ENCODE measurements at places on chromosomes 5 and 9. TPM values are rescaled to one million over a fixed set of nuclear protein-coding genes. Genes with fewer than 3 reads are reported as not detected.

The TAF9 gene
- 50.0 TPM for total RNA-seq

The RGS3 gene
- 36.5 TPM for total RNA-seq

The PCDHA1 gene
- not detected for total RNA-seq

The AGXT2 gene
- total RNA-seq = not detected

The LVRN gene
- not detected for total RNA-seq

The ERBIN gene
- 105 TPM for total RNA-seq

The PCDHGA7 gene
- 0.19 TPM for total RNA-seq

The RLN2 gene
- 4.6 TPM for total RNA-seq

The SH3PXD2B gene
- 0.28 TPM for total RNA-seq

The CCDC152 gene
- 5.6 TPM for total RNA-seq

The TLR4 gene
- 0.16 TPM for total RNA-seq

The SPINK13 gene
- total RNA-seq = not detected

The ADGRV1 gene
- not detected for total RNA-seq

The ZFP2 gene
- 1.3 TPM for total RNA-seq

The TAL2 gene
- not detected for total RNA-seq

The APBB3 gene
- 59.0 TPM for total RNA-seq

The INSYN2B gene
- not detected for total RNA-seq

The SLC27A6 gene
- not detected for total RNA-seq

The C9 gene
- total RNA-seq = not detected

The ZNF79 gene
- 19.5 TPM for total RNA-seq

The SLCO6A1 gene
- not detected for total RNA-seq

The CTXN3 gene
- total RNA-seq = not detected

The PAX5 gene
- 4.4 TPM for total RNA-seq

The MRPS30 gene
- 50.8 TPM for total RNA-seq

The PCA3 gene
- not detected for total RNA-seq

The MVB12B gene
- 25.2 TPM for total RNA-seq

The SARDH gene
- 34.4 TPM for total RNA-seq

The GPX3 gene
- total RNA-seq = 1.6 TPM

The LCN9 gene
- not detected for total RNA-seq

The C5orf47 gene
- total RNA-seq = not detected

The TNC gene
- total RNA-seq = 0.29 TPM

The LCN10 gene
- total RNA-seq = 2.2 TPM

The CCL27 gene
- not detected for total RNA-seq

The SLC25A2 gene
- not detected for total RNA-seq

The CAAP1 gene
- 13.0 TPM for total RNA-seq

The EFNA5 gene
- 0.36 TPM for total RNA-seq

The DBH gene
- 0.28 TPM for total RNA-seq

The PCDHGB1 gene
- not detected for total RNA-seq

The DND1 gene
- total RNA-seq = 3.4 TPM

The MSMP gene
- total RNA-seq = not detected

The FRRS1L gene
- not detected for total RNA-seq

The ACOT12 gene
- total RNA-seq = not detected

The APBA1 gene
- 0.51 TPM for total RNA-seq

The SLC46A2 gene
- not detected for total RNA-seq

The PPP3R2 gene
- total RNA-seq = not detected

The CD180 gene
- total RNA-seq = 0.16 TPM

The KIF4B gene
- total RNA-seq = not detected

The OR1L1 gene
- total RNA-seq = not detected

The RNF20 gene
- total RNA-seq = 42.5 TPM

The TEX53 gene
- total RNA-seq = not detected

The ERP44 gene
- total RNA-seq = 12.5 TPM

The IL5 gene
- total RNA-seq = 1.2 TPM

The LCN15 gene
- not detected for total RNA-seq

The CATSPER3 gene
- total RNA-seq = 0.93 TPM

The STK32A gene
- not detected for total RNA-seq

The SGCD gene
- 0.72 TPM for total RNA-seq

The C5orf22 gene
- total RNA-seq = 28.5 TPM

Measured in T-cell (primary cell).